ENCODE measurements at places on chromosomes 6 and 20. TPM values are rescaled to one million over a fixed set of nuclear protein-coding genes. Genes with fewer than 3 reads are reported as not detected.

GRCh38 chr20:3312940-3313682, 74.1 kb upstream of the SLC4A11 start:
- no peak for DNase-seq

DNA sequence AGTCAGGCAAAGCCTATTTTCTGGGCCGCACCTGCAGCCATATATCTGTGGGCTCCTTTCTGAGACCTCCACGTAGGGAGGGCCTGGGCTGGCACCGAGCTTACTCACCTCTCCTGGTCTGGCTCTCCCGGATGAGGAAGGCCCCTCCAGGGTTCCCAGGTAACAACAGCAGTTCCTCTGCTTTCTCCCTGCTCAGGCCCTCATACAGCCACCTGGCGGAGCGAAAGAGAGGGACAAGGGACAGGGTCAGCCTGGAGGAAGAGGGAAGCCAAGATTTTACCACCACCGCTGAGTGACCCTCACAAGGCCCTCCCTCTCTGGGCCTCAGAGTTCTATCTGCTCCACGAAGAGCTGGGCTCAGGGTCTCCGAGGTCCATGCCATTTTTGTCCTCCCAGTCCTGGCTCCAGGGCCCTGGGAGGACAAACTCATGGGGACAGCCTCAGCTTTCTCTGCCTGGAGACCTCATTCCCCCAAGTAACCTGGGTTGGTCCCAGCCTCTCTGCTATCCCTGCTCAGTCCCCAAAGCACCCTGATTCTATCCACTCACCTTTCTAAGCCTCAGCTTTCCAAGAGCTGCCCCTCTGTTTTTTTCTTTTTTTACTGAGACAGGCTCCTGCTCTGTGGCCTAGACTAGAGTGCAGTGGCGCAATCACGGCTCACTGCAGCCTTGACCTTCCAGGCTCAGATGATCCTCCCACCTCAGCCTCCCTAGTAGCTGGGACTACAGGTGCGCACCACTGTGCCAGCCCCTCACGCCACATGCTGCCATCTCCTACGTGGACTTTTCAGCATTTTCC, 13.3 kb downstream of the SLA2 start:
- DNase-seq: no peak

Gene SLC17A3
- not detected for polyA plus RNA-seq

DNA sequence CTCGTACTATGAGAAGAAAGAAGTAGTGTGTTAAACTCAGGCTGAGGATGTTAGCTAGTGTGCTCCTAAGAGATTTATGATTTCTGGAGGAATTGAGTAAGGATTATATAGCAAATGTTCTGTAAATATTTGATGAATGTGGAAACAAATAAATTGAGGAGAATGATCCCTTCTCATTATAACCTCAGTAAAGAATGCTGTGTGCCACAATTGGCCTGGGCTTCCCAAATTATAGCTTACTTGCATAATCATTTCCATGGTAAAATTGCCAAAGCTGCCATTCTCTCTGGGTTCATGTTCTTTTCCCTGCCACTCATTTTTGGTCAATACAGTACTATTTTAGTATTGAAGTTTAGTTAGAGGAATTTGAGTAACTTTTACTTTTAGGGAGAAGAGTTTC, 128.5 kb downstream of the FLRT3 start:
- no peak for DNase-seq

GRCh38 chr20:48682529-48683363, 145.1 kb downstream of the PREX1 start:
- peak; percentile 86 for DNase-seq

Gene C6orf132
- 0.53 TPM for polyA plus RNA-seq

Gene RBPJL
- polyA plus RNA-seq: not detected

DNA sequence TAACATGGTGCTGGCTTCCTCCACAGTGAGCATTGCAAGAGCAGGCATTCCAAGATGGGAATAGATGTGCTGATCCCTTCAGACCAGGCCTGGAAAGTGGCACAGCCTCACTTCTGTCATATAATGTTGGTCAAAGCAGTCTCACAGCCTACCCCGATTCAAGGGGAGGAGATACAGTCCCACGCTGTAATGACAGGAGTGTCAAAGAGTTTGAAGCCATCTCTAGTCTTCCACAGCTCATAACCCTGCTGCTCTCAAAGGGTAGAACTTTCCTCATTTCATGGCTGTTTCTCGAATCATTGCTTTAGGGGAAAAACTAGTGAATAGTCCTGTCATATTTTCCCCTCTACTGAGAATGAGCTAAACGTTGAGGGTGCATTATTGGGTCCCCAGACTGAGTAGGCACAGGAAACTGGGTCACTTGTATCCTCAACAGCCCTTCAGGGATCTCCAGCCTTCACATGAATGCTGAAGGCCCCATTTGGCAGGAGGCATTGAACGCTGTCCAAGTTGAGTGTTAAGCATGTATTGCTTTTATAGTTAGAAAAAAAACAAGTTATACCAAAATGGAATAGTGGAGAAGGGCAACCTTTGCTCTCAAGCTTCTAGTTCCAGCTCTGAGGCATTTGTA, 27.3 kb downstream of the DTD1 start:
- DNase-seq: no peak

Gene CTAGE9
- polyA plus RNA-seq: not detected

- DNase-seq: no peak
Observed at GRCh38 chr20:36441416-36441815, 99.9 kb upstream of the MYL9 start.

DNA sequence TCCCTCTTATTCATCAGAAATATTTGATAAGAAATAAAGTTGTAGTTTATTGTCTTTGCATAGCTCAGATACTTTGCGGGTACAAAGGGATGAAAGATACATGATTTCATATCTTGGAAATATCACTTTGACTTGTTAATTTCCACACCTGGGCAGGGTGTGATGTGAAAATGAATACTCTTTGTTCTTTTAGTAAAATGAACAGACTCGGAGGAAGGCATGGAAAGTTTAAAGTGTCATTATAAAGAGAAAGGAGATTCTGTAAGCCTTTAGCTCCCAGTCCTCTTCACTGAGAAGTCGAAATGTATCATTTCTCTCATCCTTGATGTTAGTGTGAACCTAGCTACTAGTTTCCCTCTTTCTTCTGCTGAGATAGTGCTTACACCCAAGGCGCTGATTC, 36.7 kb upstream of the AKIRIN2 start:
- no peak for DNase-seq

DNA sequence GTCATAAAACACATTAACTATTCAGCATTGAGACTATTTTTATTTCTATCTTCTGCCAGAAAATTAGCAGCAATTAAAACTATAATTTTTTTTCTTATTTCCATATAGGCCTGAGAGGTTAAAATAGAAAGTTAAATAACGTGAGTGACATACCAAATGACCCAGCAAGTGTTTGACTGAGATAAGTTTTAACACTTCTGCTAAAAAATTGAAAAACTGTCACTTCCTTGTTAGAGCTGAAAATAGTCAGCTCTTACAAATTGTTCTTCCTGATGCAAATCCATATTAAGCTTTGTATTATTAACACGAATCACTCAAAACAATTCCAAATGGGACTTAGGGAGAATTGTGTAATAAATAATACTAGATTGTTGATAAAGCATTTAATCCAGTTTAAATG, 26.5 kb upstream of the STX11 start:
- no peak for DNase-seq

DNA sequence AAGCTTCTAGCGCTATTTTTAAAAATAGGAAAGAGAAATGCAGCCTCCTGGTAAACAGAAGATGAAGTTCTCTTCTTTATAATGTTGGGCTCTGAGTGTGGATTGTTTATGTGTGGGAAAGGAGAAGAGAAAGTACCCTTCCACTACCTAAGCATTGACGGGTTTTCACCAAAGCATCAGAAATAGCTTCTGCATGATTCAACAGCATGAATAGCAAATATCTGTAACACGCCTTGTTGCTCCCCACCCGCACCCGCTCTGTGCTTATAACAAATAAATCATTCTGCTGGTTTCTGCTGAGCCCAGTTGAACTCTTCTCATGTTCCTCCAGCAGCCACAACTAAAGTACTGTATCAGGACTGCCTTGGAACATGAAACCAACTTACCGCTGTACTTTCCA, 20.7 kb downstream of the TXLNB start:
- DNase-seq: no peak

GRCh38 chr6:118535176-118535844, 12.8 kb upstream of the PLN start:
- DNase-seq: no peak

Gene USP49
- polyA plus RNA-seq: not detected

DNA sequence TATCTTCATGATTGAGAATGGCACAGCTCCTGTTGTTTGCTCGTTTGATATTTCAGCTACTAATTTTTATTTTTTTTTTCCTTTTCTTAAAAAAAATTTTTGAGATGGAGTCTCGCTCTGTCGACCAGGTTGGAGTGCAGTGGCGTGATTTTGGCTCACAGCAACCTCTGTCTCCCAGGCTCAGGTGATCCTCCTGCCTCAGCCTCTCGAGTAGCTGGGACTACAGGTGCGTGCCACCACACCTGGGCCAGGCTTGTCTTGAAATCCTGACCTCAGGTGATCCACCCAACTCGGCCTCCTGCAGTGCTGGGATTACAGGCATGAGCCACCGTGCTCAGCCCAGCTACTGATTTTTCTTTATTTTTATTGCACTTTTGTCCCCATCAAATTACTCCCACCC, 150.2 kb upstream of the SIM1 start:
- no peak for DNase-seq

Gene LRRC1
- polyA plus RNA-seq: 9.7 TPM

Gene UFL1
- 31.4 TPM for polyA plus RNA-seq

- no peak for DNase-seq
Observed at GRCh38 chr6:41162687-41163418, at the start of gene TREM2. Gene TREM2, minus strand, starts transcription at chr6:41163116. Its CDS starts 34 bp downstream, at chr6:41163082.

Gene EYA2
- 3.3 TPM for polyA plus RNA-seq

Data from muscle of arm (tissue), 14 donors.